Fibroblast of the aortic adventitia (primary cell): ENCODE measurements at places on chromosomes 6 and 20. TPM values are rescaled to one million over a fixed set of nuclear protein-coding genes. Genes with fewer than 3 reads are reported as not detected.

- DNase-seq, result no peak
Measured at GRCh38 chr20:56422824-56423189, 10.7 kb downstream of the CASS4 start.

Gene PDCD2
- 65.1 and 104 TPM in 2 replicates for total RNA-seq

- no peak for DNase-seq
Measured at GRCh38 chr6:159934181-159934580, 34.7 kb upstream of the IGF2R start.

Gene CTAGE9
- not detected in 2 replicates for total RNA-seq

GRCh38 chr20:34362502-34363061, 491 bp upstream of the ITCH start:
- DNase-seq, result no peak

Gene MATN4
- not detected in 2 replicates for total RNA-seq

Gene SLC26A8
- 0.18 TPM in 1 of 2 replicates, not detected in the other for total RNA-seq

DNA sequence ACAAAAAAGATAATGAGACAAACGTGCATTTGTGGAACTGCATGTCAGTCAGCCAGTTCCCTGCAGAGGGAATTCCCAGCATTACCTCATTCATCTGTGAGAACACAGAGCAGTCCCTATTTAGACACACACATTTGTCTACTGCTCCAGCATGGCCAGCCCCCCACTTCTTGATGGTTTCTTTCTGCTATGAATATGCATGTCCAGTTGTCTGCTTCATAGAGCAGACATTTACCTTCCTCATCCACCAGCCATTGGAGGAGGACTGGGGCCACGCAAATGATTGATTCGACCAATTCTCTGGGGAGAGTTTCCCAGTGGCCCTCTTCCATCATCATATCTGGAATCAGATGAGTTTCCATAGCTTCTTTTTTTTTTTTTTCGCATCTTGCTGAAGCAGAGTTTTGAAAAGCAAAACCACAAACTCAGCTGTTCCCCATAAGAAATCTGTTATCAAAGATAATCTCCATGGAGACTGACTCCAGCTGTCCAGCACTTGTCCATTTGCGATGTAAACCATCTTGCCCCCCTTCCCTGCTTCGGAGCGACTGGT, 11.8 kb downstream of the ENPP1 start:
- peak; percentile 95 for DNase-seq

GRCh38 chr6:69880601-69881000, 14.2 kb downstream of the COL19A1 start:
- no peak for DNase-seq

DNA sequence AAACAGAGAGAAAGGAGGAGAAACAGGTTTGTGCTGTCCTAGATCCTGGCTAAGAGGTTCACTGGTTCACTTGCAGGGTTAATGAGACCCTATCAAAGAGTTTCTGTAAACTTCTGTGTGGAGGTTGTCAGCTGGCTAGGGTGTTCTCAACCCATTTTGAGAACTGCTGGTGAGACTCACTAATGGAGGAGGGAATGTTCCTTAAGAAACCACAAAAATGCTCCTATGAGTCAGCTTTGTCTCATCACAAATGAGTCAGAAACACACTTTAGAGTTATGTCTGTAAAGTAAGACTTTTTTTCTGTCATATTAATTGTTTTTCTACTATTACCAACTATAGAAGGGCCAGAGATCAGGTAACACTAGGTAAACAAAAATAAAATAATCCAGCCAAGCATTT, 884.4 kb downstream of the PHF3 start:
- DNase-seq, result peak; percentile 71

GRCh38 chr6:157223021-157223430, 100.3 kb downstream of the TMEM242 start:
- DNase-seq, result no peak

DNA sequence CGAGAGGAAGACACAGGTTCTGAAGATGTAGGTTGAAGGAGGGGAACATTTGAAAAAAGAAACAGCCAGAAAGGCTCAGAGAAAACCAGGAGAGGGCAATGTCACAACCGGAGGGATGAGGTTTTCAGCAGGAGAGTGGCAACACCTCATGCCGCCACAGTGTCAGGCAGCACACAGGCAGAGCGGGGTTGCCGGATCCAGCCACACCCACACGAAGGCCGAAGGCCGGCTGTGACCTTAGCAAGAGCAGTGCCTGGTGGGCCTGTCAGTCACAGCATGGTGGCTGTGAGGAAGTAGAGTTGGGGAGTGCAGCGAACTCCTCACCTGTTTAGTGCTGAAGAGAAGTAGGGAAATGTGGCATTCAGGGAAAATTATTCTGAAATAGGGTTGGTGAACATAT, 14.0 kb downstream of the HDDC2 start:
- DNase-seq, result no peak

GRCh38 chr20:61437280-61438206, 185.5 kb downstream of the CDH4 start:
- DNase-seq, result peak; percentile 94

DNA sequence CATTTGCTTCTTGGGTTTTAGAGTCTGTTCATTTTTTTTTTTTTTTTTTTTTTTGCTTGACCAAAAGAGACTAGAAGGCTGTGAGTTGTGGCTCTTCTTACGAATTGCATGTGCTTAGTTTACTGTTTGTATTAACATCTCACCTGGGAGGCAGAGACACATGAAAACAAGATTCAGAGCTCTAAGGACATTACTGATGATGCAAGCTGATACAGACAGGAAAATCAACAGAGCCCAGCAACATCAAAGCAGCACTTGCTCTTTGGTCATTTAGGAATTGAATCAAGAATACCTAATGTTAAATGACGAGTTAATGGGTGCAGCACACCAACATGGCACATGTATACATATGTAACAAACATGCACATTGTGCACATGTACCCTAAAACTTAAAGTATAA, 55.7 kb upstream of the HS3ST5 start:
- DNase-seq, result no peak

DNA sequence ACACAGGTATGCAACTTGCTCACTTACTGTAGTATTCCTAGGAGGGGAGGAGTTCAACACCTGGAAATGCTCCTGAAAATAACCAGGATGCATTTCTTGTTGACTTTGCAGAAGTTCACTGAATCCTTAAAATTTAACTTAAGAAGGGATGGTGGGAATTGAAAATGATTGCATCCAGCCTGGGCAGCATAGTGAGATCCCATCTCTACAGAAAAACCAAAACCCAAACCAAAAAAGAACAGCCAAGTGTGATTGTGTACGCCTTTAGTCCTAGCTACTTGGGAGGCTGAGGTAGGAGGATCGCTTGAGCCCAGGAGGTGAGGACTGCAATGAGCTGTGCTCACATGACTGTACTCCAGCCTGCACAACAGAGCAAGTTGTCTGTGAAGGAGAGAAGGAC, 1.7 kb downstream of the DNAH8 start:
- no peak for DNase-seq

Gene CCN6
- not detected in 2 replicates for total RNA-seq

GRCh38 chr6:154916857-154917256, 78.3 kb upstream of the TIAM2 start:
- DNase-seq, result no peak

GRCh38 chr6:146286961-146287360, 256.7 kb upstream of the RAB32 start:
- peak; percentile 40 for DNase-seq

DNA sequence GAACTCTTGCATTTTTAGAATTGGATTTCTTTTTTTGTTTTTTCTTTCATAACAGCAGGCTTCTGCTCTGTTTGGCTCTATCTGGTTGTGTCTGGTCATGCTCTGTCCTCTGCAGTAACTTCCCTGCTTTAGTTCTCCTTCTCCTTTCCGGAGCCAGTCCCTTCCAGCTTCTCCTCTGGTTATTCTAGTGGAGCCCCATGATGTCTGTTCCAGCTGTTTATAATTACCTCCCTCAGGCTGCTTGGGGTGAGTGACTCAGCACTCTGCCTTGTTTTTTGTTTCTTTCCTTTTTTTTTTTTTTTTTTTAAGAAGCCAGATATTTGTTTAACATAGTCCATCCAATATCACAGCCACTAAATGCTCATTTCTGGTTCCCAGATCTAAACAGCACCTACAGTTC, 409.6 kb downstream of the MAFB start:
- DNase-seq, result peak; percentile 81

Gene IL20RA
- total RNA-seq, result 0.18 and 0.90 TPM in 2 replicates

DNA sequence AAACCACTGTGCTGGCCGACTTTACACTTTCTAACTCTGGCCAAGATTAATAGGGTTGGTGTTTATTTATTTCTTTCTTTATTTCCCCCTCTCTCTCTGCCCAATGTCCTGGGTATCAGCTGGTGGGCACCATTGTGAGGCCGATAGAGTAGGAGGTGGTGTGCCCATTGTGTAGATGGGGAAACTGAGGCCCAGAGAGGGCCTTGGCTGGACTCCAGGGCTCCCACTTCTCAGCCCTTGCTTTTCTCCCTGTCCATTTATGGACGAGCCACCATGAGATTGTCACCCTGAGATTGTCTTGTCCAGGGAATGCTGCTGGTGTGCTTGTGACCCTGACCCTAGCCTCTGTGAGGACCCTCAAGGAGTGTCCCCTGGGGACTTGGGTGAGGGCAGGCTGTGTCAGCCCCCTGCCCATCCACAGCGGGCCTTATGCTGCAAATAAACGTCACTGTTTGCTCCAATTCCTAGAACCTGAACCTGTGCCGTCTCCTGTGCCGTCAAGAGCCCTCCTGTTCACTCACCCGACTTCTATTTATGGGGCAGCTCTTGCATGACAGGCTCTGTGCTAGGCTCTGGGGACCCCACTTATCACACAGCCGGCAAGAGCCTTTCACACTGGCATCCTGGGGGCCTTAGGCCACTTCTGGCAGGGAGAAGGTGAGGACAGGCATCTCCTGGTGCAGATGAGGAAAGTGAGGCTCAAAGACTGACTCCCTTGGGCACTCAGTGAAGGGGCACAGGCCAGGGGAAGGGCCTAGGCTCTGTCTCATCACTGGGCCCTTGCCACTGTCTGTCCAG, 24.8 kb downstream of the SUN5 start:
- DNase-seq, result no peak

DNA sequence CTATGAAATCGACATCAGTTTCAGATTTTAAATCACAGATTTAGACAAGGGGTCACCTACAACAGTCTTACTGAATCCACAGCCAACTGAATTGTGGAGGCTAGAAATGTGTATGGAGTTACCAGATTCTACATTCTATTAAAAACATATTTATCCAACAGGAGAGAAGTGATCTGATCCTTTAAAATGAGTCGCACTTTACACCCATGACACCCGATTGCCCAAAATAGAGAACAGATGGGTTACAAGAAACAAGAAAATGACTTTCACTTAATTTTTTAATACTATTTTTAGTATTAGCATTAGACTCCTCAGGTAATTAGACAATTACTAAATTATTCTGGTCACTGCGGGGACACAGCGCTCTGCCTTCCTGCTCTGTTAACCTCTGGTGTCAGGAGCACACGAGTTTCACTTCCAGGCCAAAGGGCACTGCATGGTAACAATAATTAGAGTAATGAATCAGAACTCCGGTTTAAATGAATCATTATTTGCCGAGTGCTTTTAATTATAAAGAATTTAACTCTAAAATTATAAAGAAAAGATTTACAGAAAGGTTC, 108.6 kb downstream of the ATP9A start:
- no peak for DNase-seq

DNA sequence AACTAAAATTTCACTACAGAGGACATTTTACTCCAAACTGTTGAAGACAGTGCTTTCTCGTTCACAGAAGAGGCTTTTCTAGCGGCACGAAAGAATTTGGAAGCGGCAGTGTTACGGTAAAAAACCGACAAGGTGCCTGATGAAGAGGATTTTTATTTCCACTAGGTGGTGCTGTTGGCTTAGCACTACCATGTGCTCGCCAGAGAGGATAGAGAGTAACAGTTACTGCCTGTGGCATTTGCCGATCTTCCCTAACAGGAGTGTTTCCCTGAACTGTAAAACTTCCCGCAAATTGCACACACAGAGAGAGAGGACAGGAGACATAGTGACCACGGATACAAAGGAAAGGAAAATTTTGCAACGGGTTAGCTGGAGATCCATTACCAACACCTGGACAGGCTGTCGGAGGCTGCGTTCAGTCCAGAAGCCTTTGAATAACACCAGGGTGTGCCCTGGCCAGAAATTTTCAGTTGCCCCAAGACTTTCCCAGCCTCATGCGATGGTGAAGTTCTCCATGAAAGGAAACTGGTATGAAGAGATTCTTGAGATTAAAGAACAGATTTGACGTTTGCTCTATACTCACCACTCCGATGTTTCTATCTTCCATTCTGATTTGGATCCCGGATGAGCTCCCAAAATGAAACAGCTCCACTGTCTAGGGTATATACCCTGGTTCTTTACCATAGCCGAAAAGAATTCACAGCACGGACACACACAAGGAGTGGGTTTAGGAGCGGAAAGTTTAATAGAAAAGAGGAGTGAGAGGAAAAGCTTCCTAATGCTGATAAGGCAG, 48.1 kb downstream of the HLA-DPB1 start:
- DNase-seq, result peak; percentile 47

Gene FOXC1
- total RNA-seq, result 4.4 and 15.7 TPM in 2 replicates

Gene KHDRBS2
- total RNA-seq, result not detected in 2 replicates

Gene MEP1A
- total RNA-seq, result not detected in 2 replicates

- DNase-seq, result peak; percentile 42
Measured at GRCh38 chr20:38825901-38826625, 20.6 kb downstream of the PPP1R16B start.

Gene FERMT1
- total RNA-seq, result 2.9 and 8.8 TPM in 2 replicates

Gene SLC35D3
- not detected in 2 replicates for total RNA-seq
